ENCODE measurements at places on chromosomes 3 and 15.

DNA sequence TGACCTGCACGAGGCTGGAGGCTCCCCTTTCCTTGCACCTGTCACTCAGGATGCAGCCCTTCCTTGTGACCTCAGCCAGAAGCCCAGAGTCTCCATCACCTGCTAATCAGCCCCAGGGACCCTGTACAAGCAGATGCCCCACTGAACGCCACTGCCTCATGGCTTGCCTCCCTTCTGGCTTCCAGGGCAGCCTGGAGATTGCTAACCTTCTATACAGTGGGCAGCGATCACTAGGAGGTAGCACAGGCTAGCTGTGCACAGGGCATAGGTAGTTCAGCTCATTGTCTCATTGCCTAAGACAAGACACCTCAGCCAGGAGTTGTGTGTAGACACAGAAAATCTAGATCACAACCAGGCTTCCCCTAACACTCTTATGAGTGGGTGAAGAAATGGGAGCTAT, 49.3 kb downstream of the SSUH2 start:
- no peak for DNase-seq

DNA sequence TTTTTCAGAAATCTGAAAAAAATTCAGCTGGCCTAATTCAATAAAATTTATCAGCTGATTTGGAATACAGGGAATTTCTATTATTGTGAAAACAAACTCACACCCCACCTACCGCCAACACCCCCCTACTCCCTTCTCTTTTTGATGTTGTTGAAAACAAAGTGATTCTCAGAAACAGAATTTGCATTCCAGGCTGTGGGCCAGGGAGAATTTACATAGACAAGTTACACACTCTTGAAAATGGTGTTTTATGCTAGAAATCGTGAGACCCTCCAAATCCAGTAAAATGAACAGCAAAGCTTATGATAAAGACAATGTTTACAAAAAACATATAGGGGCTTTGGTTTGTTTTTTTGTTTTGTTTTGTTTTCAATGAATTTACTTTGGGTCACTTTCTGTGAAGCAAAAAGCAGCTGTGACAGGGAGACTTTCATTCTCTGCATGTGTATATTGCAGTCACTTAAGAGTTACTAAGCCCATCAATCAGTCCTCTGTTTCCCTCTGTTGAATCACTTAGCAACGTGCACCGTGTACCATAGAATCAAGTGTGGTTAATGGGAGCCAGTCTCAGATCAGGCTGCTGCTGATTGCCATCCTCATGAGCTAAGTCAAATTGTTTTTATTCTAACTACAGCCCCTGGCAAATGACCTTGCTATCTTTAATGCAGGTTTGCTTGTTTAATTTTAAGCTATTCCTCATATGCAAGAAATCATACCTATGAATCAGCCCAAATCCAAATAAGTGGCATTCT, 159.8 kb downstream of the ALCAM start:
- peak; percentile 53 for DNase-seq

DNA sequence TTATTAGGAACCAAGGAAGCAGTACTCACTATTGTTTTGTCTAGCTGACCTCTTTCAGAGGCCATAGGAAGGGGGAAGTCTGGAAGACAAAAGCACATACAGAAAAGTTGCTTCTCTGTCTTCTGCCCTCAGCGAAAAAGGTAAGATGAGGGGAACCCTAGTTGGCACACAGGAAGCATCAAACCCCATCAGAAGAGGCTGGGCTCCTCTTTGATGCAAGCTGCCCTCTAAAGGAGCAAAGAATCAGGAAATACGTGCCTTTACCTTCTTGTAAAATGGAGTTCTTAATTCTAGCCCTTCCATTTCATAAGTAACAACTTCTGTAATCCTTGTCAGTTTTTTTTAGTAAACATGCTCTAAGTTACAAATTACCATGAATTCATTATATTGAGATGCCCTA, 12.5 kb downstream of the SPINK8 start:
- DNase-seq: no peak

- no peak for DNase-seq
These were observed 21.5 kb downstream of the TTC21A start for GRCh38 chr3:39128951-39129350.

- no peak for DNase-seq
These were observed 44.9 kb upstream of the ZNF385D start for GRCh38 chr3:21795921-21796320.

DNA sequence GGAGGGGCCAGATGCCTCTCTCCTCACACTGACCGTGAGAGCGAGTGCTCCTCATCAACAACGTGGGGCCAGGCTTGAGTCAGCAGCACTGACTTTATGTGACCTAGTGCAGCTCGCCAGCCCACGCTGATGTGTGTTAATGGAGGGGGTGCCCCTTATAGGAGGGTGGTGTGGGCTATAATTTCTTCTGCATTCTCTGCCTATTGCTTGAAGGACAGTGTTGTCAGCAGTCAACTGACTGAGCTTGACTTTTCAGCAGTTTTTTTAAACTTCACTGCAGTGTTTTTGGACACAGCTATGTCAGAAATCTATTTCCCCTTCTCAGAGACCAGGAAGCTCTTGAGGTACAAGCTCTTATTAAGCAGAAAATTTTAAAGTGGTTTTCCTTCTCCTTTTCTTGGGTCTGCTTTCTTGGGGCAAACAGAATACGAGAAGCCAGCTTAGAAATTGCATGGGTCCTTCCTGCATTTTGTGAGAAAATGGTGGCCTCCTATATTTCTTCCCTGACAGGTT, 304.8 kb upstream of the CTDSPL start:
- no peak for DNase-seq

- peak; percentile 96 for DNase-seq
These were observed 33.2 kb downstream of the ZNF106 start for GRCh38 chr15:42457445-42458442.

DNA sequence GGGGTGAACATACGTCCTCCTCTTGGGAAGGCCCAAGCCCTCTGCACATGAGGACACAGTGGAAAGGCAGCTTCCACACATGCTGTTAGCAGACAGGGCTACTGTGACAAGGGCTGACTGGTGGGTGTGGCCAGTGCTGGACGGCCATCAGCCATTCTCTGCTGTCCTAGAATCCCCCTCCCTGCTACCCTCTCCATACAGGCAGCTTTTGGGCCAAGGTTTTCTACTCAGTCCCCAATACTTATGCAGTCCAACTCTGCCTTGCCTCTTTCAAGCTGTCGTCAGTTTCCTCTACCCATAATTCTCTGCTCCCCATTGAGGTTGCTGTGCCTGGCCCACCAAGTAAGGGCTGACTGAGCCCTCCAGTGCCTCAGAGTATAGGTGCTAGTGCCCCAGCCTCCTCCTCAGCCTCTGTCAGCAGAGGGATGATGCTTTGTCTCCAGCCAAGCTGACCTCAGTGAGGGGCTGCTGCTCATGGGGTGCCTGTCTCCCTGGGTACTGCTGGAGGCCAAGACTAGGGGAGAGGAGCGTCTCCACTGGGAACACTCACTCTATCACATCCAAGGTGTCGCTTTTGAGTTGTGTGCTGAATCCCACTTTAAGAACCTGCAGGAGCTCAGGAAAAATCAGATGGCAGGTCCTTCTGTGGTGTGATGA, 2.8 kb downstream of the LOXL1 start:
- peak; percentile 56 for DNase-seq

GRCh38 chr3:14119651-14120050, 5.0 kb downstream of the CHCHD4 start:
- no peak for DNase-seq

GRCh38 chr15:81880314-81880713, 165.5 kb downstream of the MEX3B start:
- no peak for DNase-seq

- peak; percentile 47 for DNase-seq
These were observed 12.3 kb downstream of the P2RY12 start for GRCh38 chr3:151372063-151372820.

- no peak for DNase-seq
These were observed 132.9 kb upstream of the LRIG1 start for GRCh38 chr3:66633402-66634381.

GRCh38 chr3:114519415-114519814, 225.6 kb downstream of the TIGIT start:
- peak; percentile 43 for DNase-seq

- peak; percentile 2 for DNase-seq
These were observed 234.5 kb upstream of the ICE2 start for GRCh38 chr15:60713119-60714084.

GRCh38 chr3:131494706-131495105, 8.1 kb downstream of the MRPL3 start:
- DNase-seq: no peak
